ENCODE measurements at places on chromosomes 1 and 21.

- DNase-seq = no peak
Observed at GRCh38 chr1:65265651-65266351, 43.5 kb upstream of the DNAJC6 start.

GRCh38 chr1:230503726-230504125 lies 77.6 kb upstream of the PGBD5 start:
- no peak for DNase-seq

DNA sequence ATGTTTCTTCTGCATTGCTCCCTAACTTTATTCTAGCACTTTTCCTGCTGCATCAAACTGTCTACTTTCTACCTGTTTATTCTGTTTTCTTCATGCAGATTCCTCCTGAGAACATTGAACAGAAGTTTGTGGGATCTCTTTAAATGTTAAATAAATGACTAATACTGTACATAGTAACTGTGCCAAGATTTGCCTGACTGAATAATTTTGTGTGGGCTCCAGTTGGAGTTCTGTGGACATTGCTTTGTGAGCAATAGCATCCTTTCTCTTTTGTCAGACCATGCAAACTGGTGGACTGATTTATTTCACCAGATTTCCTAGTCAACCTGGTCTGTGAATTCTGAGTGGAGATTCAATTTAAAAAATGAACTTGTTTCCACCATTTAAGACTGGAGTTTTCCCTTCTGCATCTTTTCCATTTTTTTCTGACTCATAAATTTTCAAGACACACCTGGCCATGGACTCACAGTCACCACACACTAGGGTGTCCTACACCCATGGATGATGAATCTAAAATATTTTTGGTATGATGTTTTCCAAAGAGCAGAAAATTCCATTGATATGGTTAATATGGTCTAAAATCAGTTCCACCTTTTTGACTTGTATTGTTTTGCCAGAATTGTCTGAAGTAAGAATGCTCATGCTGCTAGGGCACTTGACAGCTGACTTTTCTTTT lies 140.7 kb upstream of the SPAG17 start:
- DNase-seq = no peak

GRCh38 chr1:247008406-247008799 lies 546 bp upstream of the ZNF695 start:
- no peak for DNase-seq

DNA sequence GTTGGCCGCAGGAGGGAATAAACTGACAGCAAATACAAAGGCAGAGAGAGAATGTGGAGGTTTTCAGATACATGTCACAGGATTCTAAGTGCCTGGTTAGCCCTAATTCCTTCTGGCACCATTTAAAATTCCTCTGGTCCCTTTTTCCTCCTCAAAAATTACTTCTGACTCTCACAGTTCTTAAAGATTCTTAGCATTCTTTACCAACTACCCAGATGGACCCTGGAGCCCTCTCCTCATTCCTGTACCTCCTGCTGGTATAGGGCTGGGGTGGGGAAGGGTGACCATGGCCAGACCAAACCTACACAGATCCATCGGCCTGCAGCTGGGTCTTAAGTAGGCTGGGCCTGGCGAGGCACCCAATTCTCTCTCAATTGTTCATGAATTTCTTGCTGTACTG lies 7.2 kb downstream of the MKNK1 start:
- DNase-seq = no peak

DNA sequence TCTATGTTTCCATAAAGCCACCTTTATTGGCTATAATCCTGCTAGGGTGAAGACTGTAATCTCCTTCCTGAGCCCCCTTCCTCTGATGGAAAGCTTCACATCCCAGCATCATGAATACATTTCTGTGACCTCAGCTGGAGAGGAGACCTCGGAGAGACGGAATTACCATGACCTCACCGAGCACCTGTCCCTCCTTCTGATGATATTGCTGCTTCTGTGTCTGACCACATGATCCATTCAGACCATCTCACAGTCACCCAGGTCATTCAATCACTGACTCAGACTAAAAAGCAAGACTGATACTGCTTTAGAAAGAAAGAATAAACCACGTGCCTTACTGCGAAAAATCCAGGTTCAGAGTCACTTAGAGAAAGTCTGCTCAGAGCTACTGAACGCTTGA lies 8.8 kb downstream of the KCND3 start:
- DNase-seq = no peak

- DNase-seq = no peak
Observed at GRCh38 chr1:165376041-165376810, 19.7 kb upstream of the LMX1A start.

DNA sequence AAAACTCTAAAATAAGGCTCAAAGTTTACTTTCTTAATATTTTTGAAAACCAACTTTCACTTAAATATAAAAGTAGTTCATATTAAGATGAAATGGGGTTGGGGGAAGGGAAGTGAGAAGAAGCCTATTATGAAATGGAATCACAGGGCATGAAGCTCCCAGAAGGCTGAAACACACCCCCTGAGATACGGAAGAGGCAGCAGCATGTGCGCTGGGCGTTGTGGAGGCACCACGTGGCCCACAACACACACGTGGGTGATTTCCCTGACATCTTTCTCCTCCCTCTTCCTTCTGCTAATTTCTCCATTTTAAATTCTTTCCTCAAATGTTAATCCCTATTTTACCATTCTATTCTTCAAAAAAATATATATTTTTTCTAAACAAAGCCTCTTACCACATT lies 35.6 kb upstream of the SEC16B start:
- no peak for DNase-seq

DNA sequence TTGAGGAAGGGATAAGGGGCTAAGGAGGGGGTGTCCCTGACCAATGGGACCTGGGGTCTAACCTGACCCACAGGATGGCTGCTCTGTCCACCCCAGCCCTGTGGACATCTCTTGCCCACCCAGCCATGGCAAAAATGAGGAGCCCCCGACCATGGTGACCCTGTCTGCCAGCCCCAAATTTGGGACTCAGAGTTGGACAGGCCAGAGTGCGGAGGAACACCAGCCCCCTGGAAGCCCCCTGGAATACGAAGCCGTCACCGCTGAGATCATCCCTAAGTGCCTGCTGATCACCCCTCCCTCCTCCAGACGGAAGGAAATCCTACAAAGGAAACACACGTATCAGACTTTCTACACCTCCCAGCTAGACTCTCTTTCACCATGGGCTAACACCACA lies 119.3 kb downstream of the SIK1 start:
- no peak for DNase-seq

DNA sequence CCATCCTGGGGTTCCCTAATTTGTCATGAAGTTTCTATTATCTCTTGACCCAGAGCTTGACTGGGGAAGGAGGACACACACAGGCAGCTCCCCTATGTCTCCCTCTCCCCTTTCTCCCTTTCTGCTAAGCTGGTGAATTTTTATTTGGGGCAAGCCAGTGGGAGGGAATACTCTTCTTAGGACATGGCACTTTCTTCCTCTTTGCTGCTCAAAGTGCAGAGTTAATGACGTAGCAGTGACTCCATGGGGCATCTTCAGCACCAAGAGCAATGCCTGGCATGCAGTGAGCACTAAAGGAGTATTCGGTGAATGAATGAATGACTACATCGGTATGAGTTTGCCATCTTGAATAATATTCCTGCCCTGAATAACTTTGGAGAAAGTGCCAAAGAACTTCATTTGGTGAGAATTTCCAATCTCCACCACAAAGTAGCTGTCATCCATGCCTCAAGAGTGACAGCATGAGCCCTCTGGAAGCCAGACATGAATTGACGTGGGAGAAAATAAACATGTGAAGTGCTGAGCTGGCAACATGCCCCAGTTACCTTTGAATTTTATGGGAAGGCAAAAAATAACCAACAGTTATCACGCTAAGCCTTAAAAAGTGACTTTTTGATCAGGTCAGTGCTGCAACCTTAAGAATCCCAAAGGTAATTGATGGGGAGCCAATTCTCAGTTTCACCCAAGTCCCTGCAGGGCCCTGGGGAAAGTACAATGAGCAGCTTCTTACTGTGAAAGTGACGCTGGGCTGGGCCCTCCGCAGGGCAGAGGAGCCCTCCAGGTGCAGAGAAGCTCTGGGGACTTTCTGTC lies 22.1 kb upstream of the ATF3 start:
- DNase-seq = no peak

- no peak for DNase-seq
Observed at GRCh38 chr1:19504796-19505692, 19.7 kb upstream of the CAPZB start.

GRCh38 chr1:177984136-177984525 lies 14.3 kb upstream of the SEC16B start:
- DNase-seq = no peak

DNA sequence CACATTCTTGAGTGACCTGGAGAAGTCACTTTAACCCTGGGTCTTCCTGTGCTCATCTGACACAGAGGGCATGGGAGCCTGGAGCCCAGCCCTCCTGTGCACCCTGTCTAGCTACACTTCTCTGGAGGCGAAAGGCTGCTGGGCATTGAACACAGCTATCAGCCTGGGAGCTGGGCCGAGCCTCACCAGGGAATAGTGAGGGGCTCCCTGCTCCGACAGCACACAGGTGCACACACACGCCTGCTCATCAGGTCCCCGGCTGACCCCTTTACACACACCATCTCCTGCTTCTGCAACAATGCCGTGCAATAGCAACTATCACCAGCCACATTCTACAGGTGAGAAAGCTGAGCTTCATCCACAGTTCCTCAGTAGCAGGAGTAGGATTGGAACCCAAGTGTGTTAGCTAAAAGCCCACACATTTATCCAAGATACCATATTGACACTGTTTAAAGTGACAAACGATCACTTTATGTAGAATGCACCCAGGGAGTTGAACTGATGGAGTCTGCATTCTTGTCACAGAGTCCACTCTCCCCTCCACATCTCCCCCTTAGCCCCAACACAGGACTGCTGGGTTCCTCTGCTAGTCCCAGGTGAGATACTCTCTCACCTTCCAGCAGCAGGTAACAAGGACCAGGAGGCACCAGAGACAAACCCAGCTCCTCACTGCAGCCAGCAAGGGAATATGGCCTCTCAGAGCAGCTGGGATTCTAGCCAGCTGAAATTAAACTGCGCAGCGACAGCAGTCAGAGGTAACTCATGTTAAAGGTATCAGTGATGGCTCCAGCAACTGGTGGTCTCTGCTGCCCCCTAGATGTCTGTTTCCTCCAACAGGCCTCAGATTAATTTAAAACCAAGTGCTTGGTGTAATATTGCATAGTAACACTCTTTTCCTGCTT lies 18.3 kb upstream of the CAPN8 start:
- peak; percentile 23 for DNase-seq

- DNase-seq = no peak
Observed at GRCh38 chr1:236748268-236748870, 46.7 kb upstream of the MTR start.

DNA sequence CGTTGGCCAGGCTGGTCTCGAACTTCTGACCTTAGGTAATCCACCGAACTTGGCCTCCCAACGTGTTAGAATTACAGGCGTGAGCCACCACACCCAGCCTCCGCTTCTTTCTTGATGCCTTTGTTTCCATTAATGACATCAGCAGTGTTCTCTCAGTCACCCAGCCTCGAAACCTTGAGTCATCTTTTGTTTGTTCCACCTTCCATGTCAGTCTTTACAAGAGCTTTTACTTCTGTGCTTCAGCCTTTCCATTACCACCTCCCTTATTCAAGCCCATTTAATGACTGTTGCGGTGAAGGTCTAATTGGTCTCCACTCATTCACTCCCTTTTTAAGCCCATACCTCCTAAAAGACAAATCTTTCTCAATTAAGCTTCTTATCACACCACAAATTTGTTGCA lies 146.6 kb upstream of the ADGRL2 start:
- no peak for DNase-seq

DNA sequence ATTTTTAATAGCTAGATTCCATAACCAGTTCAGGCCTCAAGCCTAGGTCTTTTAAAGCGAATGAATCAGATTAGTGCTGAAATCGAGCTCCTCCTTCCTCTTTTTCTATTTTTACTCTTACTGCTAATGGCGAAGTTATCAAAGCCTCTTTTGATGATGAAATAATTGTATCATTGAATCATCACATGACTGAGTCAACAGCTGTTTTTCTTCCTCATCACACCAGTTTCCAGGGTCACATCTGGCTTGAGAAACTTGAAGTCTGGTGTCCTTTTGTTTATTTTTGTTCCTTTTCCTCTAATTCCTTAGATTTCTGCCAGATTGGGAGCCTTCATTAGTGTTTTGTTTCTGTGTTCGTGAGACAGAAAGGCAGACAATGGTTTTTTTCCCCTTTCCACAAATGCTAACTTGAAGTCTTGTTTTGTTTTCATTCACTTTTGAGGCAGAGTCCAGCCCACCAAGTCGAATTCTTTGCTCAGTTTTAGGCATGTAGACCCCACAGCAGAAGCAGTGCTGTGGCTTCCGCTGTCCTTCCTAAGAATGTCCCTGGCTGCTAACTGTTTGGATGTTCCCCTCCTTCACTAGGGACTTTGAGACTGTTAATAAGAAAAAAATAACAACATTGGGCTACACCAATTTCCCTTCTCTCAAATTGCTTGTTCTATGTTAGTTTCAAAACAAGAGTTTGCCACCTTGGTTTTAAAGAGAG lies 51.9 kb upstream of the FMOD start:
- DNase-seq = no peak

DNA sequence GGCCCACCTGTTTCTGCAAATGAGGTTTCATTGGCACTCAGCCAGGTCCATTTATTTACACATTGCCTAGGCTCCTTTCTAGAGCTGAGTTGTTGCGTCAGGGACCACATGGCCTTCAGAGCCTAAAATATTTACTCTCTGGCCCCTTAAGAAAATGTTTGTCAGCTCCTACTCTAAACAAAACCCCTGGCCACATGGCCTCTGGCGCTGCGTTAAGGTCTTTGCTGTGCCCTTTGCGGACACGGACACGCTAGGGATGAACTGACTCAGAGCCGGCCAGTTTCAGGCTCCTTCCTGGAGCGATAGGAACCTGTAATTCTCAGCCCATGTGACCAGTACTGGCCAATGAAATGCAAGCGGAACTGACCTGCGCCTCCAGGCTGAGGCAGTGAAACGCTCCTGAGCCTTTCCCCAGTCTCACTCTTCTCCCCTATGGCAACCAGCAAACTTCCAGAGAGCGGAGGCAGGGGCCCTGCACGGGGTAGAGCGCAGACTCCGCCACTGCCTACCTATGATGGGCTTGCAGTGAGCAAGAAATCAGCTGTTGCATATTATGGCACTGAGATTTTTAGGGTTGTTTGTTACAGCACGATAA lies 160.3 kb downstream of the ETS2 start:
- DNase-seq = no peak

- DNase-seq = no peak
Observed at GRCh38 chr1:208036918-208037766, 126.2 kb upstream of the CD34 start.

- no peak for DNase-seq
Observed at GRCh38 chr1:168281603-168282325, 1.1 kb downstream of the TBX19 start.

All from stimulated activated CD8-positive, alpha-beta memory T cell treated with anti-CD3 and anti-CD28 coated beads, Interleukin-7, amount 100 ng/mL, for 1 hour (primary cell).